Activated CD4-positive, CD25-positive, alpha-beta regulatory T cell (primary cell): ENCODE measurements at places on chromosomes 2 and 18.

- DNase-seq: no peak
These were observed 221.6 kb downstream of the GPD2 start for GRCh38 chr2:156657809-156658208.

DNA sequence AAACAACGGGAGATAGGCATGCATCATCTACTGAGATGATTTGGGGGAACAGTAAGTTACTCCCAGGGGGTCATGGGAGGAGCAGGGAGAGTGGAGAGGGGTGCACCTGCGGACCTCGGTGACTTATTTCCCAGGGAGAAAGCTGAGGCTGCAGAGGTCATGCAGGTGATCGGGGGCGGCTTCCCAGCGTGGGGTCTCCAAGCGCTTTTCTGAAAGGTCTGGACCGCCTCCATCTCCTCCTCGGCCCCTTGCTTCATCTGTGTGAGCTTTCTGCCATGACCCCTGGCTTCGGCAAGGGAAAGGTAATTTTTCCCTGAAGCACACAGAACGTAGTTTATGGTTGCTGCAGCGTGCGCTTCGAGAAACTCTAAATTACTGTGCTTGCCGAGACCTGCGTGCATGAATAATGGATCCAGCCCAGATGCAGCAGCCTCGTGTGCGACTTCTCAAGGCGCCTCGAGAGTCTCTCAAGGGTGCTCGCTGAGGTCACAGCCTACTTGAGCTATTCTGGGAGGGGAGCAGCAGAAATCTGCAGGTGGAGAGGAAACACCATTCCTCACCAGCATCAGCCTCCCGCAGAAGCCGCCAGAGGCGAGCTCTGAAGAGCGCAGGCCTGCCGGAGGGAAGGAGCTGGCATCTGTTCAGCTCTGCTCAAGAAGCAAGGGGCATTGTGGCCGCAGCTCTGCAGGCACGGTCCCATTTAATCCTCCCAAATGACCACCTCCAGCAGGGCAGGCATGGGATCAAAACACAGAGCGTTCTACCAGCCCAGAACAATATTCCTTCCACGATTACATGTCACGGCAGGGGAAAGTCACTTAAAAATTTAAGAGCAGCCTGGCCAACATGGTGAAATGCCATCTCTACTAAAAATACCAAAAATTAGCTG is 308.4 kb upstream of the MYT1L start:
- no peak for DNase-seq

GRCh38 chr2:5846881-5847280 is 154.7 kb downstream of the SOX11 start:
- DNase-seq: no peak

GRCh38 chr2:36653155-36653554 is 43.4 kb upstream of the VIT start:
- DNase-seq: no peak

- no peak for DNase-seq
These were observed 251.1 kb upstream of the TRIB2 start for GRCh38 chr2:12465631-12466135.

GRCh38 chr18:39480494-39481195 is 1915.0 kb upstream of the CELF4 start:
- no peak for DNase-seq

- no peak for DNase-seq
These were observed 24.3 kb upstream of the REL start for GRCh38 chr2:60857056-60857455.
